Osteocyte (in vitro differentiated cells): ENCODE measurements at places on chromosomes 4 and X. TPM values are rescaled to one million over a fixed set of nuclear protein-coding genes. Genes with fewer than 3 reads are reported as not detected.

- H3K4me3 ChIP-seq: no peak overlapping the region
- no peaks in the 10 kb centered on the region for H3K36me3 ChIP-seq
- H3K27me3 ChIP-seq: no peaks in the 10 kb centered on the region
- no peak overlapping the region for H3K27ac ChIP-seq
Measured at GRCh38 chrX:110132450-110133114, 129.7 kb downstream of the TMEM164 start.

EVC2 gene
- total RNA-seq: 3.1 and 3.5 TPM in 2 replicates

TLR10 gene
- total RNA-seq: not detected in 2 replicates

DNA sequence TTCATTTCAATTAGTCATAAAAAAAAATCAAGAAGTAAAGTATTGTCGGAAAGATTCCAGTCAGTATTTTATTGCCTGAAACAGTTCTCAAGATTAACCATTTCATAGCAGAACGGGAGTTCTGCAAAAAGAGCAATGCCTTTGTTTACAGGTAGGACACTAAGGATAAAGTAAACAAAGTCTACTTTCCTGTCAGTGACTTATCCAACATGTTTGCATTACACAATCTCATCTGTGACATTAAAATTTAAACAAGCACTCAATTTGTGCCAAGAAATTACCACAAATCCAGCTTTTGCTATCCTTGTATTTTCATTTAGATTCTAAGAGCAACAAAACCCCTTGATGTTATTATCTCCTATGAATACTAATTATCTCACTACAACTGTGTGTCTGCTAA lies 306.5 kb upstream of the LDB2 start:
- H3K4me3 ChIP-seq: no peak overlapping the region
- no peaks in the 10 kb centered on the region for H3K36me3 ChIP-seq
- peaks cover 6% of the 10 kb centered on the region for H3K4me1 ChIP-seq

DNA sequence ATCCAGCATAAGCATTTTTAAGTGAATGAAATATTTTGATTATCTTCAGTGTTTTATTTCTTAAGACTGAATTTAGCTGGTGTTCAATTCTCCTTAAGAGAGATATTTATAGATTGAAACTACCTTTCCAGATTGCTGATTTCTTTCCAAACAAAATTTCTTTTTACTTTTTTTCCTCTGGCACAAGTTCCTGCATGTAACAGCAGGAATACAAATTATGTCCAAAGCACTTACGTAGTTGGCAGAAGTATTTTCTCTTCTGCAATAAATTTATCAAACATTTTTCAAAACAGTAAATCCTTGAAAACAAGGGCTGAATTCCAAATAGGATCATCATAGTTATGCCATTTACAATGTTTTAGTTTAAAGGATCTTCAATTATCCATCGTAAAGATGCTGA lies 412.6 kb downstream of the IQCM start:
- no peaks in the 10 kb centered on the region for H3K36me3 ChIP-seq
- H3K27me3 ChIP-seq: peaks cover 2% of the 10 kb centered on the region
- no peak for DNase-seq
- H3K27ac ChIP-seq: no peak overlapping the region
- no peak overlapping the region for H3K4me3 ChIP-seq
- H3K4me1 ChIP-seq: no peaks in the 10 kb centered on the region

DNA sequence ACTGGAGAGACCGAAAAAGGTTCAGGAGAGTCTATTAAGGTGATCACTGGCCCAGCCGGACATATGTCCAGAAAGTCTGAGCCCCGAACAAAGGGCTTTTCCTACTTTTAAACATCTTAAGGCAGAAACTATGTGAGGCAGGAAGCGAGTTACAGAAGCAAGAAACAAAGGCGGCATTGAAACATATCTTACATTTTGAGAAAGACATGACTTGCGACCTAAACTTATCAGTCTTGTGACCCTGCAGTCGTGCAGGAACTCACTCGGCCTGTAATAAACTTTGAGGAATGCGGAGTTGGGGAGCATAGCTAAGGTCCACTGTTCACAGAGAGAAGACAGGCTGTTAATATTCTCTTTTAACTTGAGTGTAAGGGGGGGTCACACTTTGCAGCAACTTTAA lies 158.7 kb downstream of the TBX22 start:
- H3K4me1 ChIP-seq: no peaks in the 10 kb centered on the region
- H3K27me3 ChIP-seq: no peaks in the 10 kb centered on the region
- DNase-seq: no peak
- H3K36me3 ChIP-seq: no peaks in the 10 kb centered on the region
- H3K4me3 ChIP-seq: no peak overlapping the region

GRCh38 chr4:16253127-16253960 lies 27.1 kb upstream of the TAPT1 start:
- no peaks in the 10 kb centered on the region for H3K27me3 ChIP-seq
- peaks cover 11% of the 10 kb centered on the region for H3K4me1 ChIP-seq
- DNase-seq: no peak
- peaks cover 27% of the 10 kb centered on the region for H3K36me3 ChIP-seq
- no peak overlapping the region for H3K4me3 ChIP-seq
- H3K27ac ChIP-seq: no peak overlapping the region

DNA sequence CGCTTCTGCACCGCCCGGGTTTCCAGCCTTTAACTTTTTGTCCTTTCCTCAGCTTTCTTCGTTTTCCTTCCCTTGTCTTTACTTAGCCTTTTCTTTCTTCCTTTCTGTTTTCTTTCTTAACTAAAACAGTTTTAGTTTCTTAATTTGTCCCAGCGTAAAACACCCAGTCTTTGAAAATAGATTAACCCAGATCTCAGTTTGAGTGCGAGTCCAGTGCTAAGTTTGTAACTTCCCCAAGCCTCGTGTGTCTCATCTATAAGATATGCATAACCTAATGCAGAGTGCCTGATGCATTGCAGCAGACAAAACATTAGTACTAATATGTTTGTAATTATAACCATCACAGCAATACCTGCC lies 460 bp upstream of the GEMIN8 start:
- DNase-seq: no peak
- H3K27ac ChIP-seq: peak overlapping the region; percentile 92
- H3K36me3 ChIP-seq: no peaks in the 10 kb centered on the region
- peaks cover 14% of the 10 kb centered on the region for H3K4me1 ChIP-seq
- peaks cover 3% of the 10 kb centered on the region for H3K27me3 ChIP-seq
- peak overlapping the region; percentile 84 for H3K4me3 ChIP-seq

SFRP2 gene
- 87.7 and 102 TPM in 2 replicates for total RNA-seq

- no peak overlapping the region for H3K27ac ChIP-seq
- H3K36me3 ChIP-seq: no peaks in the 10 kb centered on the region
- no peaks in the 10 kb centered on the region for H3K27me3 ChIP-seq
- H3K4me1 ChIP-seq: no peaks in the 10 kb centered on the region
- no peak for DNase-seq
Measured at GRCh38 chrX:147478899-147479298, 432.8 kb upstream of the FMR1 start.

SPOCK3 gene
- total RNA-seq: not detected in 2 replicates

PRICKLE3 gene
- total RNA-seq: 7.7 and 8.5 TPM in 2 replicates

DNA sequence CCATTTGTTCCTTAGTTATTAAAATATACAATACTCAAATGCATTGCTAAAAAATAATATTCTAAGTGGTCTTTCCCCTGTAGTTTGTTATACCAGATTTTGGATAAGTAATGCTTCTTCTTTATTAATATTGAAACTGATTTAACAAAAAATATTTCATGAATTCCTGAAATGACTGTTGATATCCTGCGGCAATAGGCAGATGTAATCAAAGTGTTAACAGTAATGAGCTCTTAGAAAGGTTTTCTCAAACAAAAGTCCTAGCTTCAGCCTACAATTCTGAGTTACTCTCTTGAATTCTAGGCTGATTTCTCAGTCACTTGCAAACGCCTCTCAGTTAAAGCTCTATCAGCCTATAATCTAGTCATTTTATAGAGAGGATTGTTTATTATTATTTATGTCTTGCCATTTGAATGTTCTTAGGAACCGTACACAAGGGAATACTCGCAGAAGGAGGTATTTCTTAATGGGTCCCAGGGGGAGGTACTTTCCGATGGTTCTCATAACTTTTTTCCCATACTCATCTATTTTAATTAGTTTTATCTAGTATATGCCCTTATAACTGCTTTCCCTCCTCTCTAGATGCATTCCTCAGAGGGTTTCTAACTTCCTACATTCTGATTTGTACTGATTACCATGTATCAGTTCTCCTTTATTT lies 96.8 kb downstream of the FNIP2 start:
- peaks cover 47% of the 10 kb centered on the region for H3K36me3 ChIP-seq
- H3K27me3 ChIP-seq: no peaks in the 10 kb centered on the region
- DNase-seq: no peak
- H3K27ac ChIP-seq: no peak overlapping the region

RAB41 gene
- total RNA-seq: not detected in 2 replicates

DNA sequence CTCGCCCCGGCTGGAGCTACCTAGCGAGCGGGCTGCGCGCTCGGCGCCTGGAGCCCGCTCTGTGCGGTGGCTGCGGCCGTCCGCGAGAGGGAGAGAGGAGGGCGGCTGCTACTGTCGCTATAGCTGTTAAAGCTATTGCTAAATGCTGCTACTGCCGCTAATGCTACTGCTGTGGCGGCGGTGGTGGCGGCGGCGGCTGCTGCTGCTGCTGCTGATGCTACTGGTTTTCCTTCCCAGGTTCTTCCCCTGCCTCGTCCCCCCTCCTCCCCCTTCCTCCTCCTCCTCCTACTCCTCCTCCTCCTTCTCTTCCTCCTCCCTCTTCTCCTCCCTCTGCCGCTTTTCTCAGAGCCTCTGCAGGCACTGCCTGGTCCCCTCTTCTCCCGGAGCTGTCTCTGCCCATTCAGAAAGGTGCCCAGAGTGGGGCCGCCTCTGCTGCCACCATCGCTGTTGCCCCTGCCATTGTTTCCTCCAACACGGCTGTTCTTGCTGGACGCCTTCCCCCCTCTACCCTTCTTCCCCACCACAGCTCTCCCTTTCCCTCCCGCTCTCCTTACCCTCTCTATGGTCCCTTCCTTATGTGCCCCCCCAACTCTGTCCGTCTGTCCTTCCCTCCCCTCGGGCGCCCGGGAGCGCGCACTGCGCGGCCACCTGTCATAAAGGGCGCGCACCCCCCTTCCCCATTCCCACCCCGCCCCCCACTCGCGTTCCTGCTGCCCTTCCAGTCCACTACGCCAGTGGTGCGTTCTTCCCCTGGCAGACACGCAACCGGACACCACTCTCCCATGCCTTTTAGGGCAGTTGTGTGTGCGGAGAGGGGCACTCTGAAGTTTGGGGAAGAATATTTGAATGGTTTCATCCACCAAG lies at the start of gene NEXMIF:
Gene NEXMIF, minus strand, starts transcription at position 228 of the 864 bp plus-strand sequence.
- H3K36me3 ChIP-seq: no peaks in the 10 kb centered on the region
- peaks cover 8% of the 10 kb centered on the region for H3K4me1 ChIP-seq
- H3K27me3 ChIP-seq: peaks cover 14% of the 10 kb centered on the region
- no peak within 1 kb of the TSS for H3K27ac ChIP-seq
- peak within 1 kb of the TSS; percentile 75 for H3K4me3 ChIP-seq

DNA sequence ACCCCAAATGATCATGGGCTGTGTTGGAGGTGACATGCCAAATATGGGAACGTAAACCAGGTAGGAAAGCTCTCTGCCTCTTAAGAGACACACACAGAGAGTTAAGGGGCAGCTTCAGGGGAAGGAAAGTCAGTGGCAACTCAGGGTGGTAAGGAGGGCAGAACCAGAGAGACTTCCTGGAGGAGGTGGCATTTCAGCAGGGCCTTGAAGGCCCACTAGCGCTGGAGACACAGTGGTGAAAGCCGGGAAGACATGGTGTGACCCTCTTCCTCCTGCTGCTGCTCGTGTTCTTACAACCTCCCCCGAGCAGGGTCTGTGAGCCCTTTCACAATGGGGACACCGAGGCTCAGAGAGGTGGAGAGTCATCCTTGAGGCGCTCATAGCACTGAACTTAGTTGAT lies 68.2 kb downstream of the SORCS2 start:
- no peaks in the 10 kb centered on the region for H3K36me3 ChIP-seq
- H3K27ac ChIP-seq: no peak overlapping the region
- peaks cover 3% of the 10 kb centered on the region for H3K4me1 ChIP-seq
- H3K27me3 ChIP-seq: peaks cover 30% of the 10 kb centered on the region
- no peak overlapping the region for H3K4me3 ChIP-seq
- no peak for DNase-seq

GRCh38 chrX:154020536-154021115 lies 924 bp upstream of the IRAK1 start:
- no peak for DNase-seq
- H3K4me3 ChIP-seq: peak overlapping the region; percentile 70
- peak overlapping the region; percentile 85 for H3K27ac ChIP-seq
- no peaks in the 10 kb centered on the region for H3K27me3 ChIP-seq
- peaks cover 3% of the 10 kb centered on the region for H3K36me3 ChIP-seq
- peaks cover 9% of the 10 kb centered on the region for H3K4me1 ChIP-seq

GRCh38 chr4:135120195-135120594 lies 918.6 kb upstream of the PABPC4L start:
- no peaks in the 10 kb centered on the region for H3K36me3 ChIP-seq
- H3K27me3 ChIP-seq: no peaks in the 10 kb centered on the region
- H3K4me3 ChIP-seq: no peak overlapping the region
- no peak overlapping the region for H3K27ac ChIP-seq
- no peak for DNase-seq
- peaks cover 9% of the 10 kb centered on the region for H3K4me1 ChIP-seq

DNA sequence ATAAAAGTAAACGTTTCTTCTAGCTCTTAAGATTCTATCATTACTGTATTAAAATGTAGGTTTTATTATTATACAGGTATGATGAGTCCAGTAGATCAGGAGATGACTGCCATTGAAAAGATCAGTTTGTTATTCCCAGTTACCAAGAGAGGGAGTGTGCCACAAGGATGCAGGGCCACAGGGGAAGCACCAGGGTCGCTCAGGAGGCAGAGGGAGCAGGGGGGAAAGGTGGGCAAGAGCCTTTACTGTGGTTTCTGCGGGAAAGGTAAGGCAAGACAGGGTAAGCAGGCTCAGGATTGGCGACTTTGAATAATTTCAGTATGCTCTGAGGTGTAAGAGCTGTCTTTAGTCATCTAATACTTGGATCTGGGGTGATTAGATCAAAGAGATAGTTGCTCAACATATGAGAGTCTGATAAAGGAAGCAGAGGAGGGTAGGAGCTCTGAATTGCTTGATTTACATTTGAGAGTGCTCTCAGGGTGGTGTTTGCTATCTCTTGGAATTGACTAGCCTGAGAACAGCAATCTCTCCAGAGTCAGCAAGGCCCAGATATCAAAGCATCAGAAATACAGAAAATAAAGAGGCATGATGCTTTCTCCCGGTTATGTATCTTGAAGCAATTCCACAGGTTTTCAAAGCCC lies 86.0 kb downstream of the NDST3 start:
- H3K27ac ChIP-seq: no peak overlapping the region
- H3K36me3 ChIP-seq: no peaks in the 10 kb centered on the region
- DNase-seq: no peak
- H3K27me3 ChIP-seq: no peaks in the 10 kb centered on the region
- no peaks in the 10 kb centered on the region for H3K4me1 ChIP-seq
- no peak overlapping the region for H3K4me3 ChIP-seq

DNA sequence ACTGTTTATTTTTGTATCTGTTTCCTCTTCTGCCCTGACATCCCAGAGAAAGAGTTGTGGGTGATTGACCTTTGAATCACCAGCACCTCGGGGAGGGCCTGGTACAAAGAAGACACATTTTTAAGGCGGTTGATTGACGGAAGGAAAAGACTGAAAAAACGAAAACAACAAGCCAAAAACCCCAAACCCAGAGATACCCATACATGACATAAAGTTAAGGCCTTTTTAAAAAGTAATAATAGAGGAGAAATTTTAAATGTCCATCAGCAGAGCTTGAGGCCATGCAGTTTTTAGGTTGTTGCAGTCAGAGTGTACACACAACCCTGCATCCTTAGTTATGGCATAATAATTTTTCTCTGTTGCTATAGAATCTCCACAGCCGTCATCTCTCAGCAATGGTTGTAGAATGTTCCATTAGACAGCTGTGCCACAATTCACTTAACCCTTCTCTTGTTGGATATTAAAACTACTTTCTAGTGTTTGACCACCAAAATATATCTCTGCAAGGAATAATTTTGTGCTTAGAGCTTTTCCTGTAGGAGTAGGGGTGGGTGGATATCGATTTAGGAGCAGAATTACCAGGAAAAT lies 110.2 kb downstream of the GNL3L start:
- no peak for DNase-seq
- H3K4me3 ChIP-seq: peak overlapping the region; percentile 88
- H3K36me3 ChIP-seq: no peaks in the 10 kb centered on the region
- H3K4me1 ChIP-seq: peaks cover 22% of the 10 kb centered on the region
- H3K27me3 ChIP-seq: no peaks in the 10 kb centered on the region
